Suppressor macrophage treated with lipopolysaccharide for 1 hour (primary cell): ENCODE measurements at places on chromosomes 4 and X.

DNA sequence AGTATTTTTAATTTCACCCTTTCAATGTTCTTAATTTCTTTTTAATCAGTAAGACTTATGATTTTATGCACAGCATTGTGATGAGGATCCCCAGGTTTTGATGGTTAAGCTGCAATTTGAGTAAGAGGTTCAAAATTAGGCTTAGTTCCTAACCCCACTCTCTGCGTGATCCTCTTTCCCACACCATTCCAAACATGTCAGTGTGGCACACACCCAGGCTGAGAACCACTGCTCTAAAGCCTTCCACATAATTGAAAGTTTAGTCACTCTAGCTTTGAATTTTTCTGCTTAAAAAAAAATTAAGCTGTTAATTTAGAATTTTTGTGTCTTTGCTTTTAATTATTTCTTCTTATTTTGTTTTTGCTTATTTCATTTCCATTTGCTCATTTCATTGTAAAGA lies 68.8 kb upstream of the SLC7A11 start:
- no peak for DNase-seq

DNA sequence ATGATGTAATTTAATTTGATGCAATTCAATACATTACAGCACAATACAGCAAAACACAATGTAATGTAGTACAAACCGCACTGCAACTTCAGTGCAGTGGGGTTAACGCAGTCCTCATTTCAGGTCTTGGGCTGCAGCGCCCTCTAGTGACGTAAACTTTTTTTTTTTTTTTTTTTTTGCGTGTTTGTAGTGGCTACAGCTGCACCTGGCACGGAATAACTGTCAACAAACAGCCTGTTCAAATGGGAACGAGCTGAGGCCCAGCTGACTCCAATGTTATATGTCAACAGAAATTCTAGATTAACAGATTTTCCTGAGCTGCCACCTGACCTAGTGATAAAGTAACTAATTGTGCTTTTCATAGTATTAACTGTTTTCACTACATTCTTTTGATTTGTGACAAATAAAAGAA lies 33.5 kb upstream of the RASSF6 start:
- peak; percentile 55 for DNase-seq

DNA sequence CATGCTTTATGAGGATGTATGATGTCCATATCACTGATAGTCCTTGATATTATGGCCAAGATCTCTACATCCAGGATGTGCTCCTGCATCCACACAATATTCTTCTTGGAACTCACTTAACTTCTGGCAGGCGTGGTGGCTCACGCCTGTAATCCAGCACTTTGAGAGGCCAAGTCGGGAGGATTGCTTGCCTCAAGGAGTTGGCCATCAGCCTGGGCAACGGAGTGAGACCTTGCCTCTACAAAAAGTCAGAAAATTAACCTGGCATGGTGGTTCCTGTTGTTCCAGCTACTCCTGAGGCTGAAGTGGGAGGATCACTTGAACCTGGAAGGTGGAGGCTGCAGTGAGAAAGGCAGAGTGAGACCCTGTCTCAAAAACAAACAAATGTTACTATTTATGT lies 2.3 kb upstream of the HNRNPD start:
- no peak for DNase-seq

- DNase-seq, result no peak
These were observed 225.6 kb downstream of the FBXW7 start for GRCh38 chr4:152310257-152310656.

DNA sequence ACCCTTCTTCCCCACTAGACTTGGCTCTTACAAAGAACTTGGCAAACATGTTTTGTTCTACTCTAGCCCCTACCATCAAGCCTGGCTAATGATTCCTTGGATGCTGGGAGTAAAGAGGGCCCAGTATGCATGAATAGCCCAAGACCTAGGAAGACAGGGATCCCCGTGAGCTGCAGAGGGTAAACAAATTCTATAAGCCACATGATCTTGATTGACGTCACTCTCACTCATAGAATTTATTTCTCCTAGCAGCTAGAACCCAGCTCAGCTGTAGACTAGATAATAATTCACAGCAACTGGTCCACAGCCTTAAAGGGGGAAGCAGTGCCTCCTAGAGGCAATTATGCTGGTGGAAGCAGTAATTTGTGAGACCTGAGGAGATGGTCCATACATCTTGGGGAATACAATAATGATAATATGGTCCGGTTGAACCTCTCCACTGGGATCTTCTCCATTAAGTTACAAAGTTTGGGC lies 16.1 kb upstream of the USO1 start:
- peak; percentile 51 for DNase-seq

DNA sequence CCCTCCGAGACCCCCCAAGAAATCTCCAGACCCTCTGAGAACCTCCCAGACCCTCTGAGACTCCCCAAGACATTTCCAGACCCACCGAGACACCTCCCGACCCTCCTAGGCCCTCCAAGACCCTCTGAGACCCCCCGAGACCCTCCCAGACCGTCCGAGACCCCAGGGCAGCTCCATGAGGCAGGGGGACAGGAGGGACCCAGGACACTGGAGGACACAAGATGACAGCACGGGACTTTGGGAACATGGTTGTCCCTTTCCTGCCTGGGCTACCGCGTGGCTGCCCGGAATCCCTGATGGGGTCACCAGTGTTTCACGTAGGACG lies 10.3 kb downstream of the CTBP1 start:
- DNase-seq, result no peak

DNA sequence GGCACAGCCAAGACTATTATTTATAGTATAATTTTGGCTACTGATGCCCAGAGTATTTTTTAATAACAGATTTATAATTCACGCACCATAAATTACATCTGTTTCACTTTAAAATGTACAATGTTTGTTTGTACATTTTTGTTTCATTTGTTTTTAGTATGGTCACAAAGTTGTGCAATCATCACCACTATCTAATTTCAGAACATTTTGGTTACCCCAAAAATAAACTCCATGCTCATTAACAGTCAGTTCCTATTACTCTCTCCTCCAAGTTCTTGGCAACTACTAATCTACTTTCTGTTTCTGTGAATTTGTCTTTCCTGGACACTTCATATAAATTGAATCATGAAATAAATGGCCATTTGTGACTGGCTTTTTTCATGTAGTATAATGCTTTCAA lies 176.7 kb downstream of the SH3BGRL start:
- DNase-seq, result no peak

GRCh38 chr4:177267911-177268310 lies 41.8 kb upstream of the NEIL3 start:
- DNase-seq, result no peak

DNA sequence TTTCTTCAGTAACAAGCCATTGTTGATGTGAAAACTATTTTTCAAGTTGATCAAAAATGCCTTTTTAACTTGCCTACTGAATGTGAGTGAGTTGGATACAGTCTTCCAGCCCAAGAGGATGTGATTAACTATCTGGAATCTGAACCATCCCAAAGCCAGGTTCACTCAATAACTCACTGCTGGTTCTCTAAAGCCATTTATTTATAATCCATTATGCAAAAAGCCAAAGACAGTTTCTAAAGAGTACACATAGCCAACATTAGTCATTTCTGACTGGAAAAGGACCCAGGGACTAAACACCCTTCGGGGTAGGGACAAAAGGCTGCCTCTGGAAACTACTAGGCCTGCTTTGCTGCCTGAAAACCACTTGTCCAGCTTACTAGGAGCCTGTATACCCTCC lies 109.6 kb downstream of the SHROOM4 start:
- no peak for DNase-seq

DNA sequence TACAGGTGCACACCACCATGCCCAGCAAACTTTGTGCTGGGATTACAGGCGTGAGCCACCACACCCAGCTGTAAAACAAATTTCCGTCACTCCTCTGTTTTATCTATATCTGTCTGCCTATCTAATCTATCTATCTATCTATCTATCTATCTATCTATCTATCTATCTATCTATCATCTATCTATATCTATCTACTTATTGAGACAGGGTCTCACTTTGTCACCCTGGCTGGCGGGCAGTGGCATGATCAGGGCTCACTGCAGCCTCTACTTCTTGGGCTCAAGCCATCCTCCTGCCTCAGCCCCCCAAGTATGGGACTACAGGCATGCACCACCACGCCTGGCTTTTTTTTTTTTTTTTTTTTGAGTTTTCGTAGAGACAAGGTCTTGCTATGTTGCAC lies 20.6 kb downstream of the AKAP14 start:
- DNase-seq, result no peak

DNA sequence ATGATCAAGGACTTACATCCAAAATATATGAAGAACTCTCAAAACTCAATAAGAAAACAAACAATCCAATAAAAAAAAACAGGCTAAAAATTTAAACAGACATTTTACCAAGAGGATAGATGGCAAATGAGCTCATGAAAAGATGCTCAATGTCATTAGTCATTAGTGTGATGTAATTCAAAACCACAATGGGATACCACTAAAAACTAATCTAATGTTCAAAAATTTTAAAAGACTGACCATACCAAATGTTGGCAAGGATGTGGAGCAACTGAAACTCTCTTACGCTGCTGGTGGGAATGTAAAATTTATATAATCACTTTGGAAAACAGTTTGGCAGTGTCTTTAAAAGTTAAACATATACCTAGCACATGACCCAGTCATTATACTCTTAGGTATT lies 43.7 kb downstream of the RPS6KA6 start:
- DNase-seq, result no peak

DNA sequence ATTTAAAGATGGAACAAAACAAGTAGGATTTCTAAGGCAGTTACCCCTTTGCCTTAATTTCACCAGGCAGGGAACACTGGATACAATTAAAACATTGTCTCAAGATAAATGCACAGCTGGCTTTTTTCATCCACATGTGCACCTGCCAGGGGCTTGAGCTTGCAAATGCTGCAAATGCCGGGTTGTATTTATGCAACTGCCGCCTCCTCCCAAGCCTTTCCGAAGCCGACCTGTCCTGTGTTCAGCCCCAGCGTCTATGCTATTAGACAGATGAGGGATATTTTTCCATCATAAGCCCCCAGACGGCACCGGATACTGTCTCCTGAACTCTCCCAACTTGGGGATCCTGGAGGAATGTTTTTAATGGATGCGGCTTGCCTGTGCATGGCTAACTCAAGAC lies 251.6 kb downstream of the CRLF2 start:
- DNase-seq, result no peak

DNA sequence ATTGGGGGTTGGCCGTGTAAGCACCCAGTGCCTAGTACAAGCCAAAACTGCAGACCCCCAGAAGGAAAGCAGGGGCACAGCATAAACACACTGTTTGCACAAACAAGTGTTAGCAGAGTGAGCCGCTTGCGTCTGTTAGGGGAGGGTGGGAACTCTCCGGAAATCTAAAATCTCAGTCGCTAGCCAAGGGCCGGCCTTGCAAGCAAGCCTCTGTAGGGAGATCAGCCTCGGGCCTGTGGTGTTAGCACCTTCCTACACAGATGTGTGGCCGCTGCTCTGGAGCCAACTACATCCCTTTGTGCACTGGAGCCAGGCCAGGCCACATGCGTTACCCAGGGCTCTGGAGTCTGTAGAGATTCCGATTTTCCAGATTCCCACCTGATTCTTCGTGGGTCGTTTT lies 67.1 kb downstream of the GPR143 start:
- DNase-seq, result no peak

- no peak for DNase-seq
These were observed 108.3 kb upstream of the AR start for GRCh38 chrX:67435536-67435935.

GRCh38 chr4:164383358-164384220 lies 370.3 kb upstream of the SMIM31 start:
- no peak for DNase-seq

GRCh38 chrX:37958525-37959211 lies 47.7 kb upstream of the SYTL5 start:
- no peak for DNase-seq

- DNase-seq, result peak; percentile 54
These were observed 18.2 kb downstream of the ELF4 start for GRCh38 chrX:130091980-130092522.

- no peak for DNase-seq
These were observed 200.9 kb upstream of the PPP1R2C start for GRCh38 chrX:42978655-42979379.

- no peak for DNase-seq
These were observed 131.0 kb upstream of the SLC34A2 start for GRCh38 chr4:25524663-25525062.

- no peak for DNase-seq
These were observed 289.4 kb downstream of the INPP4B start for GRCh38 chr4:142556570-142557238.

- DNase-seq, result peak; percentile 9
These were observed 8.8 kb downstream of the SPRY1 start for GRCh38 chr4:123405267-123405865.

GRCh38 chrX:15158350-15158735 lies 111.5 kb downstream of the ASB9 start:
- DNase-seq, result no peak

- DNase-seq, result peak; percentile 40
These were observed 22.9 kb upstream of the CPE start for GRCh38 chr4:165355900-165356300.

GRCh38 chrX:41350976-41351569 lies 17.1 kb downstream of the DDX3X start:
- DNase-seq, result no peak

DNA sequence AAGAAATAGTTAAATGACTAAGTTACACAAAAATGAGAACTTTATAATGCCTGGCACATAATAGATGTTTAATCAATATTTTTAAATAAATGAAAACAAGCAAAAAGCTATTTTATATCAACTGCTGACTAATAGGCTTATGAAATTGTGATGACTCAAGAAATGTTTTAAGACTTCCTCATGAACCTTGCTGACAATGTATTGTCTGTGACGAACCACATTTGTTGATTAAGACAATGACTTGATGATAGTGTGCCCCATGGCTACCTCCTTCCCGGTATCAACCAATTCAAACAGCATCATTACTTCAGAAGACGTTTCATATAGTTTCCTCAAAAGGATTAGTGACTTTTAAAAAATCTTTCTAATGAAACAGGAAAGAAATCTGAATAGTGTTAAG lies 7.9 kb downstream of the CXCL6 start:
- peak; percentile 45 for DNase-seq

GRCh38 chrX:19709812-19710518 lies 177.4 kb downstream of the SH3KBP1 start:
- peak; percentile 92 for DNase-seq

DNA sequence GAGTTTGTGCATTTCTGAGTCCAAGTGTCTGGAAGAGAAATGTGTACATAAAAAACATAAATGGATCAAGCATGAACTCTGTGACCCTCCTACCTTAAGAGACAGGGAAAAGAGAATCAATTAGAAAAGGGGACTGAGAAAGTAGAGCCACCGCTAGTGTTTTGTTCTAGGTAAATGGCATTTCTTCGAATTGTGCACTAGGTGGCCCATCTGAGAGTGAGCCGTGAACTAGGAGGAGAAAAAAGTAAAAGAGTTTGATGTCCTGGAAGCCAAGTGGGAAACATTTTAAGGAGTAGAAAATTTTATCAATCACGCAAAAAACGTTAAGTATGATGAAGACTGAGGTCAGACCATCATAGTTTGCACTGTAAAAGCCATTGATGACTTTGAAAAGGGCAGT lies 55.1 kb downstream of the NAF1 start:
- DNase-seq, result no peak

GRCh38 chr4:24583451-24584210 lies 723 bp downstream of the DHX15 start:
- peak; percentile 80 for DNase-seq
